Stimulated activated CD8-positive, alpha-beta memory T cell treated with anti-CD3 and anti-CD28 coated beads, Interleukin-15, amount 100 ng/mL, for 4 hours (primary cell): ENCODE measurements at places on chromosomes 3 and 15.

DNA sequence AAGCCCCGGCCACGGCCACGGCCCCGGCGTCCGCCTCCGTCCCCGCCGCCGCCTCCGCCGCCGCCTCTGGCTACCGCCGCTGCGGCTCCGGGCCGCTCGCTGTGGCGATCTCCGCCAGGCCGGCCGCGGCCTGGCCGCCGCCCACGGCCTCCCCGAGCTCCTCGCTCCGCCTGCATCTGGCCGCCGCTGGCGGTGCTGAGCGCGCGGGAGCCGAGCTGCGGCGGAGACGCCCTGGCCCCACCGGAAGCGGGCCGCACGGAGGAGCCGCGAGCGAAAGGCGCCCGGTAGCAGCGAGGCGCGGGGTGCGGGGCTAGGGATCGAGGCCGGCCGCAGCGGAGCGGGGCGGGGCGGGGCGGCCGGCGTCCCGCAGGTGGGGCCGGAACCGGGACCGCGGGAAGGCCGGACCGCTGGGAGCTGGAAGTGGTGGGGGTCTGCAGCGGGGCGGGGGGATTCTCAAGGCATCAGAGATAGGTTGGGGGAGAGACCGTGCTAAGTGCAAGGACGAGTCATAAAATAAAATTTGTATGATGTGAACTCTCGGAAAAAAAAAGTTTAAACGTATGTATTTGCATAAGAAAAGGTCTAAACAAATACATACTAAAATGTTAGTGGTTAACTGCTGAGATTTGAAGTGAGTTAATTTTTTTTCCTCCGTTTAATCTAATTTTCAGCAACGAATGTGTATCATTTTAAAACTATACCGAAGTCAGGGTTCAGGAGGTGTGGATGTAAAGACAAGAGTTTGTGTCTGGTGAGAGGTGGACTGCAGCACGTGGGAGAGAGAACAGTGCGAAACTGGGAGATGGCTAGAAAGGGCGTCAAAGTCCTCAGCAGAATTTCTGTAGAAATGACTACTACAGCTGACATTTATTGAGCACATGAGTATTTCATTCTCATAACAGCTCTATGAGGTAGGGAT lies at the start of gene AVEN:
Gene AVEN (minus strand): TSS at position 334 of the 919 bp plus-strand sequence. CDS start 158 bp downstream, at position 176.
- DNase-seq, result no peak

GRCh38 chr3:138036572-138036971 lies 26.6 kb downstream of the CLDN18 start:
- DNase-seq, result no peak

DNA sequence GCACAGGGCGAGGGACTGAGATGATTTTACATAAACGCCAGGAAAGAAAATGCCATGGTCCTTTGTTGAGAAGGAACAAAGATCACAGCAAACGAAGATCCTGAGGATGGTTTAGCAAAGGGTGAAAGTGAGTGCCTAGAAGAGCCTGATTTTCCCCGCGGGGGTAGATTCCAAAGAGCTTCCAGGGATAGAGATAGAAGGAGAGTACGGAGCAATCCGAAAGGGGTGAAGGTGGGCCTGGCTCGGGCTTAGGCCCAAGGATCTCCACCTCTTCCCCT lies 977 bp downstream of the CDC25A start:
- no peak for DNase-seq

- DNase-seq, result no peak
These were observed 44.0 kb downstream of the PSMD6 start for GRCh38 chr3:63979093-63979885.

DNA sequence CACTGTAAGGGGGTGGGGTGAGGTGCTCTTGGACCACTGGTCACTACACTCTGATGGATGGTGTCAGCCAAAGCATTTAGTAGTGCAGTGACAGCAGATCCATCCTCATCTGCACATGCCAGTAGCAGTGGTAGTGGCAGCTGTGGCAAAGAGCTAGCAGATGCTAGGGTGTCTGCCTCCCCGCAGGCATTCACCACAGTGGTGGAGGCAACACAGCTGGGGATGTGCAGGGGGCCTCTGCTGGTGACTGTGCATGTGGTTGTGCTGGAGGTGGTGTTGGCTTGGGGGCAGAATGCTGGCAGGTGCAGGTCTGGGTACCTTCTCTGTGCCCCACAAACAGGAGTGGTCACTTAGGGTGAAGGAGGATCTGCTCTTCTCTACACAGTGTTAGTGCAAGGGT lies 19.4 kb upstream of the DCUN1D1 start:
- DNase-seq, result no peak

DNA sequence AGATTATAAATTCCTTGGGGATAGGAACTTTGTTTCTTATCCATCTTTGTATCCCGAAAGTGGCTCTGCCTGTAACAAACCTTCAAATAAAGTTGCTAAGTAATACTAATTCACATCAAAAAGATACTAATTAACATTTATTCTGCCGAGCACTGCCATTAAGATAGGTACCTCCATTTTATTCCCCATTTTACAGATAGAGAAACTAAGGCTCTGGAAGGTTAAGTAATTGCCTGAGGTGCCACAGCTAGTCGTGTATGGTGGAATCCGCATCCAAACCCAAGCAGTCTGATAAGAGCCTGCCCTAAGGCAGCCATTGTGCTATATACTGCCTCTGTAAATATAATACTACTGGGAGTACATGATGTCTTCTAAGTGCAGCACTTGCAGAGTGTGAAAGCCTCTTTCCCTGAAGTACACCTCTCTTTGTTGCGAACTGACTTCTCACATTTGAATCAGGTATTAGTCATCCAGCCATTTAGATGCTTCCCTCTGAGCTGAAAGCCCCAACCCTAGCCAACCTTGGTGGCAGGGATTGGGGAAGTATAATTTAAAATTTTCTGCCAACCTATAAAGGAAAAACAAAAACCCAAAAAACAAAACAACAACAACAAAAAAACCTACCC lies 78.5 kb upstream of the CHD2 start:
- no peak for DNase-seq

DNA sequence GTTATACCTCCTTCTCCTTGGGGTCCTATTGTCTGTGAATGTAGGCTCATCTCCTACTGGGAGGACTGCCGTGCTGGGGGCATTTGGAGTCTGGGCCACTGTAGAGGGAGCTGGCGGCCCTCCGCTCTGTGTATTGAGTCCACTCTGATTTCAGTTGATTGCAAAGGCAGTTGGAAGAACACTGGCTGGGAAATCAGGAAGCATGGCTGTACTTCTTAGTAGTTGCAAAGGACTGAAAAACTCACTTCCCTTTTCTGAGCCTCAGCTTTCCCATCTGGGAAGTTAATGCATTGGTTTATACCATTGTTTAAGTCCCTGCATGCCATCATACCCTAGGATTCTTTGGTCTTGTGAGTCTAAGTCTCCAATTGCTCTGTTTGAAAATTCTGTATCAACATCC lies 46.7 kb downstream of the TMED3 start:
- DNase-seq, result no peak

DNA sequence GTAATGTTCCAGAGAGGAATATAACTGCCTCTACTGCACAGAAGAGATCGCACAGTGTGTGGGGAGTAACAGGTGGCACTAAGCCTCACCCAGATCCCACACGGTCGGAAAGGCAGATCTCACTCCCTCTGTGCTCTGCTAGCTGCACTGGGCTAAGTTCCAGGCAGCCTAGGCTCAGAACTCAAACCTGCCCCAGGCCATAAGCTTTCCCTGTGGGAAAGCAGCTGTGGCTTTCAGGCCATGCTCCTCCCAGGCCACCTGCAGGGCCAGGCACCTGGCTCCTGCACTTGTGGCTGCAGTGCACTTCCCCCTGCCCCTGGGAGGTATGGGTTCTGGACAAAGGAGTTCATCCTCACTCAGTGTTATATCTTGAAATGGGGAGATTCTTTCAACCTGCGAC lies 27.5 kb downstream of the PCCB start:
- no peak for DNase-seq
